IPS DF 19.7 (cell line): ENCODE measurements at places on chromosomes 11 and 22.

- no peak for DNase-seq
Observed at GRCh38 chr11:96091476-96091875, 167.6 kb upstream of the MTMR2 start.

- DNase-seq = no peak
Observed at GRCh38 chr22:36015155-36015810, 13.3 kb downstream of the RBFOX2 start.

GRCh38 chr11:44574610-44575287 is 9.3 kb downstream of the CD82 start:
- DNase-seq = no peak

- no peak for DNase-seq
Observed at GRCh38 chr11:125498521-125498920, 2.5 kb upstream of the FEZ1 start.

- peak; percentile 77 for DNase-seq
Observed at GRCh38 chr11:12556788-12557384, 117.3 kb upstream of the TEAD1 start.

DNA sequence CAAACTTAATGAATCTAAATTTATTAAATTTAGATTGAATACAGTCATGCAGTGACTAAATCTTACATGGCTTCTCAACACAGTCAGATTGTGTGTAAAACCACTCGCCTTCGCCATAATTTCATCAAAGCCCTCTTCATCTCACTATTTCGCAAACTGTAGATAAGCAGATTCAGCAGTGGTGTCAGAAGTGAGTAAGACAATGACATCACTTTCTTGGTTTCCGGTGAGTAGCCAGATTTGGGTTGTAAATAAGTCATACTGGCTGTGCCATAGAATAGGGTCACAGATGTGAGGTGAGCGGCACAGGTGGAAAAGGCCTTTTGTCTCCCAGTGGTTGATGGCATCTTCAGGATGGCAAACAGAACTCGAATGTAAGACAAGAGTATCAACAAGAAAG is 3.4 kb downstream of the OR10A6 start:
- no peak for DNase-seq

- no peak for DNase-seq
Observed at GRCh38 chr22:32803020-32803737, 1.7 kb downstream of the TIMP3 start.

DNA sequence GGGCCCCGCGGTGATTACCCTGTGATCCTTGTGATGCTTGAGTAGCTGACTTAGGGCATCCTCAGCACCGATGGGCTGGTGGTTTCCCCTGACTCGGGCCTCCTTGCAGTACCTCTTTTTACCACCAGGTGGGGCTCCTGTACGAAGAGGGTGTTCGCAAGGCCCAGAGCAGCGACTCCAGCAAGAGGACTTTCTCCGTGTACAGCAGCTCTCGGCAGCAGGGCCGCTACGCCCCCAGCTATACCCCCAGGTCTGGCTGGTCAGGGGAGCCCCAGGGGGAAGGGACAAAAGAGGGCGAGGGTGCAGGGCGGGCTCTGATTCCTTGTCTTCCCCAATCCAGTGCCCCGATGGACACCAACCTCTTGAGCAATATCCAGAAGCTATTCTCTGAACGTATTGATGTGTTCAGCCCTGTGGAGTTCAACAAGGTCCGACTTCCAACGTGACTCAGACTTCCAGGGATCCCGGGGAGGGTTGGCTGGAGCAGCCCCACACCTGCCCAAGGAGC is 1.3 kb upstream of the TM7SF2 start:
- no peak for DNase-seq

- no peak for DNase-seq
Observed at GRCh38 chr11:128195057-128195751, 392.2 kb downstream of the ETS1 start.

DNA sequence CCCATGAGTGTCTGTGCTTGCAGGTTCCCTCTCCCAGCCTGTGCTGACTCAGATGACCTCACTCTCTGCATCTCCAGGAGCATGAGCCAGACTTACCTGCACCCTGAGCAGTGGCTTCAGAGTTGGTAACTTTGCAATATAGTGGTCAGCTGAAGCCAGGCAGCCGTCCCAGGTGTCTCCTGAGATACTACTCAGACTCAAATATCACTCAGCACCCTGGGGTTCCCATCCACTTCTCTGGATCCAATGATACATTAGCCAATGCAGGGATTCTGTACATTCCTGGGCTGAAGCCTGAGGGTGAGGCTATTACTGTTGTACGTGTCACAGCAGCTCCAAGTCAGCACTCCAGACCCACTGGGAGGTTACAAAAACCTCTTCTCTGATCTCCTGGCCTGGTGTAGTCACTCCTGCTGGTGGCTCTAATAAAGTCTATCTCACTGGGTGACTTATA is 87.8 kb upstream of the TOP3B start:
- DNase-seq = no peak

- no peak for DNase-seq
Observed at GRCh38 chr11:59053387-59053786, 32.7 kb upstream of the GLYATL1B start.

GRCh38 chr22:41445129-41446056 is 1.2 kb downstream of the TOB2 start:
- no peak for DNase-seq

GRCh38 chr11:8239536-8240228 is 24.0 kb downstream of the LMO1 start:
- no peak for DNase-seq

DNA sequence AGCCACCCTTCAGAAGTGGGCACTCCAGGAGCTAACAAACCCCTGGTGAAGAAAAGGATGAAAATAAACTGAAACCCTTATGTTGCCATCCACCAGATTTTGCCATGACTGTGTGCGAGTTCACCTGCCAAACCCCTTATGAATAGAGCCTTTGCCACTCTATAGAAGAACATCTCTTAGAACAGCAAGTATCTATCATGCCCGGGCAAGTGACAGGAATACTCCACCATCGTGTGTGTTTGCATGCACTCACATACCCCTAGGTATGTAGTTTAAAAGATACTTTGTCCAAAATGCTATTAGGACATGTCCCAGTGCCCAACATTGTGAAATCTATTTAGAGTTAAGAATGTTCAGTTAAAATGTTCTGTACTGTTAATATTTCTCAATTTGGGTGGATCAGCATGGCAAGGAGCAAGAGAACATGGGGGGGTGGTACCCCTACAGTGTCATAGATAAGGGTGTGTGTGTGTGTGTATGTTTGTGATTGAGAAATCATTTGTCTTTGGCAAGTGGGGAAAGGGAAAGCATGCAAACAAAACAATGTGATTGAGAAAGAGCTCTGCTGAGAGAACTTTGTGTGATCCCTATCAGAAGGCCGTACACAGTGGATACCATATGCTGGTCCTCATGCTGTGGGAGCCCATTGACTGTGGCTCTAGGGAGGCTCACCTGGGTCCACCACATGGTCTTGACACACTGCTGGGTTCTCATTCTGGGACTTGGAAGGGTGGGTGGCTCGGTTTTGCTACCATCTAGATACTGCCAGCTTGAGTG is 94.9 kb downstream of the ZBTB16 start:
- no peak for DNase-seq

GRCh38 chr11:113204280-113204679 is 110.1 kb upstream of the TTC12 start:
- no peak for DNase-seq

- no peak for DNase-seq
Observed at GRCh38 chr22:30605449-30606110, 1.4 kb upstream of the TCN2 start.

GRCh38 chr22:19187716-19188563 is 9.4 kb upstream of the SLC25A1 start:
- no peak for DNase-seq
